ENCODE measurements at places on chromosomes 12 and 14.

DNA sequence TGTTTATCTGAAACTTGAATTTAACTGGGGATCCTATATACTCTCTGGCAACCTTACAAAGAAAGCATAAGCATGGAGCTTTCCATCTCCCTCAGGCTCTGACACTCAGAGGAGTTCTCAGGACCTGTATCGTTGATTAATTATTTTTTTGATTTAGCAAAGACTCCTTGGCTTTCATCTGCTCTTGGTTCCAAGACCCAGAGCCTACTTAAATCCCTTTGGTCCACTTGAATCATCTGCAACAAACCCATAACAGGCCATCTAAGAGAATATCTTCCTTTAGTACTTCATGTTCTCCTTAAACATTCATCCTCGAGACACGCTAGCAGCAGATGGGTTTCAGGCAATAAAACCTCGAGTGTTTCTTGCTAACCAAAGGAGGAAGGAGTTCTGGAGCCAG is 85.4 kb downstream of the ZFP36L1 start:
- no peak for DNase-seq

- no peak for DNase-seq
Observed at GRCh38 chr12:99281277-99281676, 366.3 kb upstream of the GARIN6 start.

DNA sequence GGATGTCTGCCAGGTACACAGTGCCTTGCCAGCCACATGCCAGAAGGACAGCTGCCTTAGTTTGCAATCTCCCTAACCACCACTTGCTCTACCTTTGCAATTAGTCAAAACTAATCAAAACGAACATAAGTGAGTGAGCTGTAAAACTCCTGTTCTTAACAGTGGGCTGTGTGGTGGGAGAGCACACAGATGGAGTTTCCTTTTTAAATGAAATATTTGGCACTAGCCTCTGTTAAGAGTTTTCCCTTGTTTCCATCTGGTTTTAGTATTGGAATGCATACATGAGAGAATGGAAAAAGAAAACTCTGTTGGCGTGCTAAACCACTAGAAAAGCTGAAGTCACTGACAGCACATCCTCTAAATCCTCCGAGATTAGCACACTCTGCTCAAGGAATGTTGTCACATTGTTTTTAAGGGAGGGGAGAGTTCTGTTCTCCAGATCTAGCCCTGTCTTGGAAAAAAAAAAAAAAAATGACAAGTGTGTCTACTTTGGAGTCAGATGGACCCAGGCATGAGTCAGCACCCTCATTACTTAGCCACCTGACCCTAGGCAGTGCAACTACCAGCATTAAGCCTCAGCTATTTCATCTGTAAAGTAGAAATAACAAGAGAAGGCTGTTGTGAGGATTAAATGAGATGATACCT is 83.9 kb downstream of the STXBP6 start:
- DNase-seq = no peak

DNA sequence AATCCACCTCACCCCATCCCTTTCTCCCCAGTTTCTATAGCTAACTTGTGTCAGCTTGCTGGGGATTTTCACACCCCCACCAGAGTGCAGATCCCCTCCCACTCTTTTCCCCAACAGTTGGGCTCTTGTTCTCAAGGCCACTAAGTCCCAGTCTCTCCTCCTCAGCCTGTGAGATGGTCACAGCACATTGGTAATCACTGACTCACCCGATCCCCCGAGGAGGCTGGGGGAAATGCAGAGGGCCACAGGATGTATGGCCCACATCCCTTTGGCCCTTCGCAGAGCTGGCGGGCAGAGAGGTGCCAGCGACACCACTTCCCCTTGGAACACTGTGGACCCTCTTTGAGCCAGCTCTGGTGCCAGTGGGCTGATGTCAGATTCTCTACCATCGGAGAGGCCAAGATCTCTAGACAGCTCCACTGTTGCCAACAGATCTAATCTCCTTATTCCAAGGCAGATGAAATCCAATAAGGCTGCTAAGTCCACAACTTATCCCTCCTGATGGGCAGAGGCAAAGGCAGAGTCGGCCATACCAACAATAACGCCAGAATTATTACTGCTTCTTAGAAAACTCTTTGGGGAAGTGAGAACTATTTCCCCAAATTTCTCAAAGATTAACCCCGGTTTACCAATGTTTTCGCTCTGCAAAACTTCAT is 1.6 kb downstream of the FMNL3 start:
- DNase-seq = peak; percentile 26

DNA sequence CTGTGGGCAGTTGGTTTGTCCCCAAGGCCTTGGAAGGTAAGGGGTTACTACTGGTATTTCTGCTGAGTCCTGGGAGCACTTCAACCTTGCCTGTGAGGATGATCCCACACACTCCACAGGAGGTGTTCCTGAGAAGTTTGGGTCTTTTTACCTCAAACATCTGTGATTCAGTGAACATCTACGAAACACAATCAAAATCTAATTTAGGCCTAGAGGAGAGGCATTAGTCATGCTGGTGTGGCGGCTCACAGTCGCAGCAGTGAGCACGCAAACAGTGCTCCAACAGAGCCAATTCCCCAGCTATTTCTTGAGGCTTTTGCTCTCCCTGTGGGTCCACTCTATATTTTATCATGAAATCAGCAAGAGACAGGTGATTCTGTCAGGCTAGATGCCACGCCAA is 107.6 kb downstream of the APAF1 start:
- no peak for DNase-seq

GRCh38 chr14:32244404-32244803 is 41.3 kb upstream of the RNU6-8 start:
- no peak for DNase-seq

DNA sequence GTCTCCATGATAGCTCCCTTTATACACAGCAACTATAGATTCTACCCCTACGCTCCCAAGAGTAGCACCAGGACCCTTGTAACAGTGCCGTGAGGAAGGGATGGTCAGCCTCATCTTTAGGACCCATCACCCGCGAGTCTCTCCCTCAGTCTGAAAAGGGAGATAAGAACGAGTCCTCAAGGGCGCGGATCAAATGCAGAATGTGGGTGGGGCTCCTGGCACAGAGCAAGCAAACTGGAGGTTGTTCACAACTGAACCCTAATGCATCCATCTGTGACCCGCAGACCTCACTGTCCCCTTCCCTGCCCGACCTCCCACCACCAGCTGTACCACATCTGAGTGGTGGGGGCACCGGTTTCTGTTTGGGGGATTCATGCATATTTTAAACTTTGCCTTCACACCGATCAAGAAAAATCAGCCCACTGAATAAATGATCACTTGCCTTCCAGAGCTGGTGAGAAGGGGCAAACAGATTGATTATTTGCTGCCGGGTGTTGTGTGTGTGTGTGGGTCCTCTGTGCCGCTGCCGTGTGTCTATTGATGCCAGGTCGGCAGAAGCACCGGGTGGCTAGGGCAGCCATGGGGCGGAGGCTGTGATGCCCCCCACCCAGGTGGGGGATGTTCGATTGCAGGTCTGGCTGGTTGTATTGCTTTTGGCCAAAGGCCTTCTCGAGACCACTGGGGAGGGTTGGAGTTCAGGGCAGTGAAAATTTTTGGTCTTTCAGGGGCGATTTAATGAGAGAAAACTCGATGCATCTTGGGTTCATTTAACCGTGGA is 35.7 kb upstream of the BEGAIN start:
- DNase-seq = no peak

- DNase-seq = peak; percentile 31
Observed at GRCh38 chr14:64502887-64503433, 678 bp downstream of the ZBTB25 start.

GRCh38 chr12:108694812-108695278 is 36.5 kb downstream of the CORO1C start:
- DNase-seq = no peak

DNA sequence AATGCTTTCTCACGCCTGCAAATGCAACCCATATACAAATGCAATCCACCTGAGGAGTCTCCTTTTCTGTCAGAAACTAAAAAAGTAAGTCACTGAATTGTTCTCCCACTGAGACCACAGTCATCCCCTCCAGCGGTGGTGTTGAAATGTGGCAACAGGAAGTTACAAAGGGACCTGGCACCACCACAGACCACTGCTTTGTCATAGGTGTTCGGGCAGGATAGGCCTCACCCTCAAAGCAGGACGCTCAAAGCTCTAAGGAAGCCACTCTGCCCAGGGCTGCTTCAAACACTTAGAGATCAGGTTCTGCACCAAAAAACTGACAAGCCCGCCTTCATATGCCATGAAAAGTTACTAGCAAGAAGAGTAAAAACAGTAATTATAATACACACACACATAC is 11.3 kb downstream of the PHLDA1 start:
- peak; percentile 77 for DNase-seq

DNA sequence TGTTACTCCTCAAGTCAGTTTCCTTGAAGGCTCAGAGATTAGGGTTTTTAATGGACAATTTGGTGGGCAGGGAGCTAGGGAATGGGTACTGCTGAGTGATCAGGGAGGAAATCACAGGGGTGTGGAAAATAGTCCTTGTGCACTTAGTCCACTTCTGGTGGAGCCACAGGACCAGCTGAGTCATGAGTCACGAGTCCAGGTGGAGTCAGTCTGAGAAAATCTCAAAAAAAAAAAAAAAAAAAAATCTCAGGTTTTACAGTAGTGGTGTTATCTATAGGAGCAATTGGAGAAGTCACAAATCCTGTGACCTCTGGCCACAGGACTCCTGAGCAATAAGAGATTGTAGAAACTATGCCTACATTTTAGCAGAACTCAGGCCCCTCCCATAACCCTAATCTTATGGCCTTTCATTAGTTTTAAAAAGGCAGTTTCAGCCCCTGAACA is 28.2 kb upstream of the AMN1 start:
- no peak for DNase-seq

GRCh38 chr14:49972131-49972671 is 79.3 kb downstream of the ARF6 start:
- DNase-seq = no peak

DNA sequence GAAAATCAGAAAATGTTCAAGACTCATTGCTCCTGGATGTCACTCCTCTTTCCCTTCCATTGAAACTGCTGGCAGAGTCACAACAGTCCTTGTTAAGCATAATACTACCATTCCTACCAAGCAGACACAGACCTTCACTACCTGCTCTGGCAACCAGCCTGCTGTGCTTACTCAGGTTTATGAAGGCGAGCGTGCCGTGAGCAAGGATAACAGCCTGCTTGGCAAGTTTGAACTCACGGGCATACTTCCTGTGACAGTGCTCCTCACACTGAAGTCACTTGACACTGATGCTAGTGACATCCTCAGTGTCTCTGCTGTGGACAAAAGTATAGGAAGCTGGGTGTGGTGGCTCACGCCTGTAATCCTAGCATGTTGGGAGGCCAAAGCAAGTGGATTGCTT is 15.7 kb upstream of the PHETA1 start:
- DNase-seq = no peak

- no peak for DNase-seq
Observed at GRCh38 chr14:88202286-88202685, 120.8 kb downstream of the KCNK10 start.

DNA sequence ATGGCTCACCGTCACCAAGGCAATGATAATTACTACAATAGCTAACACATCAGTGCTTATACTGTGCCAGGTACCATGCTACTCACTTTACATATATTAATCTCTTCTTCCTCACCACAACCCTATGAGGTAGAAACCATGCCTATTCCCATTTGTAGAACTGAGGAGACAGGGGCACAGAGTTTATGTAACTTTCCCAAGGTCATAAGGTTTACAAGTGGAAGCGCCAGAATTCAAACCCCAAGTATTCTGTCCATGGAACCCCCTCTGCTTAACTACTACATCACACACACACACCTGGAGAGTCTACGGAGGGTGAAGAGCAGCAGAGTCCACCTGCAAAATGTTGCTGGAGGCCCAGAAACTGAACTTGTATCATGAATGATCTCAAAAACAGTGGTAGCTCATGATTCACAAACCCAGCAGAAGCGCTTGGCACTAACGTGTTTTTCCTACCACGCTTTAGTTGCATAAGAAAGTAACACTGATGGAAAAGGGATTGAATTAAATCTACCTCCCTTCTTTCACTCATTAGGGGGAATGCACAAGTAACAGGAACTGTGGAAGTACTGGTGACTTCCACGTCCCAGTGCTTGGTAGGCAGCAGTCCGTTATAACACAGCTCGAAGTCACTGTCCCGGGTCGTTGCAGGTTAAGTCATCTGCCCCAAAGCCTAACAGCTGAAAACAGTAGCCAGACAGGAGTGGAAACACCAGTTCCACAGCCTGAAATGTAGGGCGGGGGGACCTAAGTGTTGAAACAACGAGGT is 2.0 kb downstream of the ITPR2 start:
- no peak for DNase-seq

DNA sequence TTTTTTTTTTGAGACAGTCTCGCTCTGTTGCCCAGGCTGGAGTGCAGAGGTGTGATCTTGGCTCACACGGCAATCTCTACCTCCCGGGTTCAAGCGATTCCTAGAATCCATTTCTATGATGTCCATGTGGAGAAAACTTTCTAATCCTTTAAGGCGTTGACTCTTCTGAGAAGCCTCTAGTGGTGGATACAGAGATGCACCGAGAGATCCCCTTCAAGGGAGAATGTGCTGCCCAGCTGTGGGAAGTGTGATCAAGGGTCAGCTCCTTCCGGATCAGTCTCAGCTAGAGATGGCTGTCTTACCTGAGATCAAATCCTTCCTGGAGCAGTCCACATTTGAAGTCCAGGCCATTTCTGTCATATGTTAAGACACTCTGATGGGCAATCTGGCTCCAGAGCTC is 92.7 kb upstream of the HECTD1 start:
- no peak for DNase-seq

GRCh38 chr12:77685901-77686300 is 144.8 kb upstream of the NAV3 start:
- no peak for DNase-seq

- DNase-seq = no peak
Observed at GRCh38 chr12:22325218-22325617, 9.3 kb downstream of the ST8SIA1 start.

DNA sequence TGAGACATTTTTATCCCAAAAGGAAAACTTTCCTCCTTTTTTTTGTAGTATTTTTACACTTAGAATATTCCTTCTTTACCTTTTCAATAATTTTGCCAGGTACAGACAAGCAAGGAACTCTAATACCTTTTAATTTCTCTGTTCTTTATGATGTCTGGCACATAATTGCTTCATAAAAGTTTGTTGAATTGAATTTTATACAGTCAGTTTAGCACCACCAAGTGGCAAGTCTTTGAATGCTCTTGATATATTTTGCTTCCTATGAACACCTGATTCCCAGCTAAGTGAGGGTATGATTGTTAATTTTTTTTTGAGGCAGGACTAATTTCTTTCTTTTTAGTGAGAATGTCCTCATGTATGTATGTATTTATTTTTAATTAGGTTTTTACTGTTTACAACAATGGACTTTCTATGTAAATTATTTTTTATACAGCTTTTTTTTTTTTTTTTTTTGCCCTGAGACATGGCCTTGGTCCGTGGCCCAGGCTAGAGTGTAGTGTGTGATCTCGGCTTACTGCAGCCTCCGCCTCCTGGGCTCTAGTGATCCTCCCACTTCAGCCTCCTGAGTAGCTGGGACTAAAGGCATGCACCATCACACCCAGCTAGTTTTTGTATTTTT is 6.9 kb downstream of the TBC1D15 start:
- DNase-seq = no peak

- DNase-seq = no peak
Observed at GRCh38 chr12:4441355-4442335, 4.0 kb downstream of the FGF6 start.

GRCh38 chr14:103223818-103224352 is 100.6 kb downstream of the TNFAIP2 start:
- no peak for DNase-seq

- no peak for DNase-seq
Observed at GRCh38 chr12:110561471-110562201, 21.5 kb downstream of the PPTC7 start.

Measured in stimulated activated CD4-positive, alpha-beta T cell treated with anti-CD3 and anti-CD28 coated beads, Interleukin-2, amount 100 ng/mL, for 24 hours (primary cell).